ENCODE measurements at places on chromosomes 12 and 14.

DNA sequence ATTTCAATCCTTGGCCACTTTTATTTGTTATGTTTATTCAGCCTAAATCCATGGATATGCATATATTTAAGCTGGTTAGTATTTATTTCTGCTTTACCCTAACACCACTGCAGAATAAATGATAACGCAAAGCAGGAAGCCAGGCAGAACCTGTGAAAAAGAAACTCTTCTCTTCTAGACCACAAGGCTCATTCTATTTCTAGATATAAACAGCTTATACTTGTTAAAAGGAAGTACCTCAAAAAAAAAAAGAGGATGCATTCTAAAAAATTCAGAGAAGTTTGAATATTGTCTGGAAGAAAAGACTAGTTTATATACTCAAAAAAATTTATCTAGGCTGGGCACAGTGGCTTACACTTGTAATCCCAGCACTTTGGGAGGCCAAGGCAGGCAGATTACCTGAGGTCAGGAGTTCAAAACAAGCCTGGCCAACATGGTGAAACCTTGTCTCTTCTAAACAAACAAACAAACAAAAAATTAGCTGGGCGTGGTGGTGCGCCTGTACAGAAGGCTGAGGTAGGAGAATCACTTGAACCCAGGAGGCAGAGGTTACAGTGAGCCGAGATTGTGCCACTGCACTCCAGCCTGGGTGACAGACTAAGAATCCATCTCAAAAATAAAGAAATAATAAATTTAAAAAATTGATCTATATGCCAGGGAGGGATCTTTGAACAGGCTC lies 55.8 kb downstream of the GALNT4 start:
- DNase-seq = no peak

DNA sequence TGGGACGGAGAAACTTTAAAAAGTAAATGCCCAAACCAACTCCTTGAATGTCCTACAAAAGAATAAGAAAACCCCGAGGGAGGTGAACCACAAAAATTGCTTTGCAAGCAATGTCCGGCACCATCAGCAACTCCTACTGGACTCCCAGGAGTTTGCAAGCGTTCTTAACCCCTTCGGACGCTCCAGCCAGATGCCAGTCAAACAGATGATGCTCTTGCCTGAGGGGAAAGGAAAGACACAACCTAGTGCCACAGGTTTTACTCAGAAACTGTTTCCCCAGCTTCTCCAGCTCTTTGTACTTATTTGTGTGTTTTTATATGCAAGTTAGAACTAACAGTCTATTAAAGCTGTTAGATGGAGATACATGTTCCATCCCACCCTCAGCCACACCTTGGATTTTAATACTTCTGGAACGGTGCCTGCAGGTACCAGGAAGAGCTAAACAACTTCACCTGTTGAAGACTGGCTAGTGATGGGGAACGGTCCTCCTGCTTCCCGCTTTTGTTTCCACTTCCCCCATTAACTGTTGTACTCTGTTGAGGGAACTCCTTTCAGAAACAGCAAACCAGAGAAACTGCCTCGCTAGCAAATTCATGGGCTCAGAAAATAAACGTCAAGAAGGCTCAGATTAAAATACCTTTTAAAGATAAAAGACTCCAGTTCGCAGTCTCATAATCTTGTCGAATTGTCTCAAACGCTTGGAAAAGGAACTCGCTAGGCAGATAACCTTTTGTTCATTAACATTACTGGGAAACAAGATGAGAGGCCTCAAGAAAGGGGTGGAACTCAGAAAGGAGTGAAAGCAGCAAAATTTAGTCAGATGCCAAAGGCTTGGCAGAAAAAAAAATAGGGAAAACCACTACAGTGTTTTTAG lies 1.1 kb upstream of the FERMT2 start:
- peak; percentile 81 for DNase-seq

DNA sequence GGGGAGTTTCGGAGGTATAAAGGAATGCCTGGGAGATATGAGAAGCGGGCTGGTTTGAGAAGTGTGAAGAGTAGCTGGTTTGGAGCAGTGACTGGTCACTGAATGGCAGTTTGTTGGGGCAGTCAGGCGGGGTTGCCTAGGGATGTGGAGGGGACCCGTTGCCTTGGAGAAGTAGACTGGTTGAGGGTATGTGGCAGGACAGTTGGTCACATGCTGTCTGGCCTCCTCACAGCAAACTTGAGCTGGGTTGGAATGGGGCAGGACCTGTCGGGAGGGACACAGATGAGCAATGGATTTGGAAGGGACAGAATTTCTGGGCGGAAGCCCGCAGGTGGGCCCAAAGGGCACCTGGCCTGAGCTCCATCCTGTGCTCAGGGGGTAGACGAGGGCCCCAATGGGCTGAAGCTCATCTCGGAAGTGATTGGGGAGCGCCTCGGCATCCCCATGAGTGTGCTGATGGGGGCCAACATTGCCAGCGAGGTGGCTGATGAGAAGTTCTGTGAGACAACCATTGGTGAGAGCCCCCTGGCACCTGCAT lies 2.2 kb downstream of the GPD1 start:
- DNase-seq = no peak

GRCh38 chr14:95406756-95407277 lies 87.1 kb upstream of the CLMN start:
- DNase-seq = no peak

DNA sequence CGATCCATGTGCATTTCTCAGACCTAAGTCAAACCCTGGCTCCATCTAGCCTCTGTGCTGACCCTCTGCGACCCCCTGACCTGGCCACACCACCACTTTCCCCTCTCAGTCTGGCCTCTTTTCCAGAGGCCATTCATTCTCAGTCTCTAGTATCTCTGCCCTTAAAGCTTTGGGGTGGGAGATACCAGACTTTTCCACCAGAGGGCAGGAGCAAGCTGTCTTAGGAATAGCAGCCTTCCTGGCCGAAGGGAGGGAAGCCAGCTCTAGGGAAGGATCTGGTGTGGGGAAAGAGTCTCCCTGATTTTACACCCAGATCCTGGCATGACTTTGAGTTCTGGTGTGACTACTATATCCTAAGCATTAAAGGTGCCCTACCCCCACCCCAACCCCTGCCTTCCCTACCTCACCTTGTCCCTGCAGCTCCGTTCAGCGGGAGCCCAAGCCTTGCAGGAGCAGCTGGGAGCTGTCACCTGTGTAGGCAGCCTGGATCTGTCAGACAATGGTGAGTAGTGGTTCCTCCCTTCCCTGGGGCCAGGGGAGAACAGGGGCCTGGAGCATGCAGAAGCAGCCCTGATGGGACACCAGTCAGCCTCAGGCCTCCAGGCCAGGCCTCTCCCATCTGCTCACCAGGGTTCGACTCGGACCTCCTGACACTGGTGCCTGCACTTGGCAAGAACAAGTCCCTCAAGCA lies 6.6 kb downstream of the CARMIL3 start:
- DNase-seq = peak; percentile 67

GRCh38 chr14:102722646-102723045 lies 54.6 kb upstream of the TRAF3 start:
- no peak for DNase-seq

GRCh38 chr14:21476523-21476924 lies 235 bp downstream of the RAB2B start:
- DNase-seq = no peak

DNA sequence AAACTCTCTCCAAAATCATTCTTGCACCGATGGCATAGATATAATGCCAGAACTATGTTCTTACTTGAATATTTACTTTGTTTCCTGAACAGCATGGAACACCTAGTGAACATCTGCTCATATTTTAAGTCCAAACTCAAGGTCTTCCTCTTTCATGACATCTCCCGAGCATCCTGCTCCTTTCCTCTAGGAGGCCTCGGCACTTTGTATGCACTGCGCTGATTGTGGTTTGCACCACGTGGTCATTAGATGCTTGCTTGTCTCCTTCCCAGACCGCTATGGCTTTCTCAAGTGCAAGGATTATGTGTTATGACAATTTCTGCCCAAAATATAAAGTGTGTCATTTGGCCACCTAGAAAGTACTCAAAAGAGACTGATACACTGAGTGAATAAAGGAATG lies 912.0 kb downstream of the GALC start:
- no peak for DNase-seq

DNA sequence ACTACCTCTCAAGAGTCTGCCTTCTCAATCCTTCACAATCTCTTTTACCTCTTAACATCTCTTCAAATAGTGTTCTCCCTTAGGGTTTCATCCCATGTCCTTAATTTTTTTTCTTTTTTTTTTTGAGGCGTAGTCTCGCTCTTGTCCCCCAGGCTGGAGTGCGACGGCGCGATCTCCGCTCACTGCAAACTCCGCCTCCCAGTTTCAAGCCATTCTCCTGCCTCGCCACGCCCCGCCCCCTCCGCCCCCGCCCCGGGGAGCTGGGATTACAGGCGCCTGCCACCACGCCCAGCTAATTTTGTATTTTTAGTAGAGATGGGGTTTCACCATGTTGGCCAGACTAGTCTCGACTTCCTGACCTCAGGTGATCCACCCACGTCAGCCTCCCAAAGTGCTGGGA lies 7.0 kb upstream of the BCAT1 start:
- no peak for DNase-seq

DNA sequence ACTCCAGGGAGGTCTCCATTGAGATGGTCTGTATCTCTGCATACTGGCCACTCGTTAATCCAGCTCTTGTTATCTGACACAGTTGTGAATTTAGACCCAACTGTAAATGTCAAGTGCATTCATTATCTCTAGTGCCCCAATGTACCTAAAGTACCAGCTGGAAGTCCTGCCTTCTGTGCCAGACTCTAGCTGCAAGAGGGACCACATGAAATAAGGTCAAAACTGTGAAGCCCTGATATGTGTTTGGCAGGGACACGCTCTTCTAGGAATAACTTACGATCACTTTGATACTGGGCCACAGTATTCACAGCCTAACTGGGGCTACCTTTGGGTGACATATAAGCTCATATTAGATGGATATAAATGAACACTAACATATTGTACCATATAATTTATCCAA lies 268.5 kb downstream of the LRIG3 start:
- DNase-seq = no peak

DNA sequence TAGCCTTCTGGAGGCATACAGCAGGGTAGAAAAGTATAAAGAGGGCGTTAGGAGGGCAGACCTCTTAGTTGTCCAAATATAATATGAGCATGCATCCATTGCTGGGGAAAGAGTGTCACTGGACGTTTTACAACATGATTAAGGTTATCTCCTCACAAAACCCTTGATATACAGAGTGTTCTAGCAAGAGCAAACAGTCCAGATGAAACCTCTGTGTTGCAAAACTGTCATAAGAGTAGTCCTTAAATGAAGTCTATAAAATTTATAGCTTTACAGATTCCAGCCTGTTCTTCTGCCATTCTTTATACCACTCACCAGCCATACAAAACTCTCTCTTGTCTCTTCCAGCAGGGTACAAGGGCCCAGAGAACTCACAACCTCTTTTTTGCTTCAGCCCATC lies 21.7 kb downstream of the WBP11 start:
- DNase-seq = no peak

DNA sequence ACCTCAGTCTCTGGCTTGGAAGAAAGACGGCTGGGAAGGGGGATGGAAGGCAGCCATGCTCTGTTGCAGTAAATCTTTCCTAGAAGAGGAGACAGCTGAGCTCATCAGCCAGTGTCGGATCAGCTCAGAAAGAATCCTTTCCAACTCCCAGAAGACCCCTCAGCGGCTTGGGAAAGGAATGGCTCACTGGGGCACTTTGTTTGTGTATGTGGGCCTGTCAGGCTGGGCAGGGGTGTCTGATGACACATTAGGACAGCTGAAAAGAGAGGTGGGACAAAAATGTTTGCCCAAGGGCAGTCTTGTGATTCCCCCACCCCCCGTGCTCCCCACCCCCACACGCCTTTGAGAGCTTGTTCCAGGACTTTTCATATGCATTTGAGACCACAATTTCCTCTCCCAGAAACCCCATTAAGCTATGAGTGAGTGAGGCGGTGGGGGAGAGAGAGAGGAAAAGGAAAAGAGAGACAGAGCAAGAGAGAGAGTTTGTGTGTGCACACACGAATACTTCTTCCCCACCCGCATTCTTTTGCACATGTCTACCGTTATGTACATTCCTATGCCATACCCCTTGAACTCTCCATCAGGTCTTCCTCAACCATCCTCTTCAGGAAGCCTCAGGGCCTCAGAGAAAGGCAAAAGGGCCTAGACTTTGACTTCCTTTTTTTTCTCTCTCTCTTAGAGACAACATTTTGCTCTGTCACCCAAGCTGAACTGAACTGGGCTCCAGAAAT lies 198.9 kb downstream of the ZFP36L1 start:
- DNase-seq = peak; percentile 34

DNA sequence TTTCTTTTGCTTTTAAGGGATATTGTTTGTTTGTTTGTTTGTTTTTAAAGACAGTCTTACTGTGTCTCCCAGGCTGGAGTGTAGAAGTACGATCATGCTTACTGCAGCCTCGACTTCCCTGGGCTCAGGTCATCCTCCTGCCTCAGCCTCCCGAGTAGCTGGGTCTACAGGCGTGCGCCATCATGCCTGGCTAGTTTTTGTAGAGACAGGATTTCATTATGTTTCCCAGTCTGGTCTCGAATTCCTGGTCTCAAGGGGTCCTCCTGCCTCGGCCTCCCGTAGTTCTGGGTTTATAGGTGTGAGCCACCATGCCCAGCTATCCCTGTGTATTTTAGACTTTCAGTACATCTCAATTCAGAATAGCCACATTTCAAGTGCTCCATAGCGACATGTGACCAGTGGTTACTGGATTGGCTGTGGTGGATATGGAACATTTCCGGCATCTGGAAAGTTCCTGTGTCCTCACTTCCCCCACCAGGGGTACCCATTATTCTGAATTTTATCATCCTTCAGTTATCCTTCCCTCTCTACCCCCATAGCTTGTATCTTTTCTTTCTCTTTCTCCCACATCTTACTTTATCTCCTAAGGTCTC lies 61.1 kb downstream of the HRK start:
- no peak for DNase-seq

DNA sequence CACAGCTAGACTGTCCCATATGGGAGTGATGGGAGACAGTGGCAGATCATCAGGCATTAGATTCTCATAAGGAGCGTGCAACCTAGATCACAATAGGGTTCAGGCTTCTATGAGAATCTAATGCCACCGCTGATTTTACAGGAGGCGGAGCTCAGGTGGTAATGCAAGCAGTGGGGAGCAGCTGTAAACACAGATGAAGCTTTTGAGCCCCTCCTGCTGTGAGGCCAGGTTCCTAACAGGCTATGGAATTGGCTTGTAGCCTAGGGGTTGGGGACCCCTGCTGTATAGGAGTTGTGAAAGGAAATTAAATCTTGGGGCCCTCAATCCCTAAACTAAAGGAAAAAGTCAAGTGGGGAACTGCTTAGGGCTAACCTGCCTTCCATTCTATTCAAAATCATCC lies 29.6 kb downstream of the ADIPOR2 start:
- no peak for DNase-seq

GRCh38 chr12:38772437-38772836 lies 133.0 kb downstream of the CPNE8 start:
- DNase-seq = no peak
